CD4-positive, alpha-beta T cell (primary cell): ENCODE measurements at places on chromosomes 6 and 20. TPM values are rescaled to one million over a fixed set of nuclear protein-coding genes. Genes with fewer than 3 reads are reported as not detected.

GRCh38 chr20:44026647-44027342, 112.1 kb downstream of the TOX2 start:
- H3K27me3 ChIP-seq, result peaks cover 5% of the 10 kb centered on the region
- DNase-seq, result no peak
- peaks cover 24% of the 10 kb centered on the region for H3K4me1 ChIP-seq
- H3K27ac ChIP-seq, result no peak overlapping the region
- no peaks in the 10 kb centered on the region for H3K36me3 ChIP-seq

DNA sequence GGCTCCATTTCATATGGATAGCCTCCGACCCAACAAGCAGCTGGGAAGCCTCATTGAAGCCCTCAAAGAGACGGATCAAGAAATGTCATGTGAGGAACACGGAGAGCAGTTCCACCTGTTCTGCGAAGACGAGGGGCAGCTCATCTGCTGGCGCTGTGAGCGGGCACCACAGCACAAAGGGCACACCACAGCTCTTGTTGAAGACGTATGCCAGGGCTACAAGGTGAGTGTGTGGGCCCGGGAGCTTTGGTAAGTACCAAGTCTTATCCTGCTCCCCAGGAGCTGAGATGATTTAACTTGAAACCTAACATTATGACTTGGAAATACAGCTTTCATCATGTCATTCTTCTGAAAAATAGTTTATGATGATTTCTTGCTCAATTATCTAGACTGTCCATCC, 4.1 kb downstream of the TRIM38 start:
- no peak for DNase-seq
- H3K4me1 ChIP-seq, result peaks cover 53% of the 10 kb centered on the region
- peaks cover 71% of the 10 kb centered on the region for H3K36me3 ChIP-seq
- H3K4me3 ChIP-seq, result peak overlapping the region; percentile 4

- H3K27ac ChIP-seq, result no peak overlapping the region
- no peaks in the 10 kb centered on the region for H3K36me3 ChIP-seq
- no peaks in the 10 kb centered on the region for H3K4me1 ChIP-seq
- no peak for DNase-seq
- H3K27me3 ChIP-seq, result no peaks in the 10 kb centered on the region
- H3K4me3 ChIP-seq, result no peak overlapping the region
These were observed 35.4 kb downstream of the ELOVL4 start for GRCh38 chr6:79911992-79912391.

DNA sequence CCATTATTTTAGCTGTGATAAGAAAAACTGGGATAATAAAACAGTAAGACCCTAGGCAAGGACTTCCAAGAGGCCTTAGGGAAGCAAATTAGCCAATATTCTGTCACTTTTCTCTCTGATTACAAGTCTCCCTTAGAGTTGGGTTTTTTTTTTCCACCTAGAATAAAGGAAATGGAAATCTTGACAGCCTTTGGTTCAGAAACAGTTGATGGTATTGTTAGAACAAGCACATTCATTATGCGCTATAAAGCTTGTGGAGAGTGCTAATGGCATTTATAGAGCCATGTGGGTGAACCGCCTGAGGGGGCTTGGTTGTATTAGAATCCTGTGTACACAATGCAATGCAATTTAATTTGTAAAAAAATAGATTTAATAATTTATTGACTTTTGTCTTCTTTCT, 88.9 kb upstream of the OGFRL1 start:
- H3K36me3 ChIP-seq, result no peaks in the 10 kb centered on the region
- no peaks in the 10 kb centered on the region for H3K4me1 ChIP-seq
- H3K4me3 ChIP-seq, result no peak overlapping the region
- H3K27ac ChIP-seq, result no peak overlapping the region

DNA sequence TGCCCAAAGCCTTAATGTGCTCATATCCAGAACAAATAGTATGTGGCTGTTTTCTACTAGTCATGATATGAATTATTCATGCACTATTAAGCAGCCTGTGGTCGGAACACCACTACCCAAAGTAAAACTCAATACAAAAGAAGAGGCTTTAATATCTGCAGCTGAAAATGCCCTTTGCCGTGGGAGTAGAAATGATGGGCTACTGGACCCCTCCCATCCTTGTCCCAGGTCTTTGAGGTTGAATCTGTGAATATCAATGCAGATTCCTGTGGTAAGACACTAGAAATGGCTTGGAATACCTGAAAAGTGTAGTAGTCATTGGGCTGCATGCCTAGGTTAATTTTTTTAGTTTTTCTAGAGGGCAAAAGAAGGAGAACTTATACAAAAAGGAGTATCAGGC, 303.7 kb downstream of the TBC1D7 start:
- H3K4me1 ChIP-seq, result no peaks in the 10 kb centered on the region
- no peak overlapping the region for H3K4me3 ChIP-seq
- no peak for DNase-seq
- no peaks in the 10 kb centered on the region for H3K36me3 ChIP-seq
- no peak overlapping the region for H3K27ac ChIP-seq
- no peaks in the 10 kb centered on the region for H3K27me3 ChIP-seq

C6orf163 gene
- total RNA-seq, result 1.4 TPM

DNA sequence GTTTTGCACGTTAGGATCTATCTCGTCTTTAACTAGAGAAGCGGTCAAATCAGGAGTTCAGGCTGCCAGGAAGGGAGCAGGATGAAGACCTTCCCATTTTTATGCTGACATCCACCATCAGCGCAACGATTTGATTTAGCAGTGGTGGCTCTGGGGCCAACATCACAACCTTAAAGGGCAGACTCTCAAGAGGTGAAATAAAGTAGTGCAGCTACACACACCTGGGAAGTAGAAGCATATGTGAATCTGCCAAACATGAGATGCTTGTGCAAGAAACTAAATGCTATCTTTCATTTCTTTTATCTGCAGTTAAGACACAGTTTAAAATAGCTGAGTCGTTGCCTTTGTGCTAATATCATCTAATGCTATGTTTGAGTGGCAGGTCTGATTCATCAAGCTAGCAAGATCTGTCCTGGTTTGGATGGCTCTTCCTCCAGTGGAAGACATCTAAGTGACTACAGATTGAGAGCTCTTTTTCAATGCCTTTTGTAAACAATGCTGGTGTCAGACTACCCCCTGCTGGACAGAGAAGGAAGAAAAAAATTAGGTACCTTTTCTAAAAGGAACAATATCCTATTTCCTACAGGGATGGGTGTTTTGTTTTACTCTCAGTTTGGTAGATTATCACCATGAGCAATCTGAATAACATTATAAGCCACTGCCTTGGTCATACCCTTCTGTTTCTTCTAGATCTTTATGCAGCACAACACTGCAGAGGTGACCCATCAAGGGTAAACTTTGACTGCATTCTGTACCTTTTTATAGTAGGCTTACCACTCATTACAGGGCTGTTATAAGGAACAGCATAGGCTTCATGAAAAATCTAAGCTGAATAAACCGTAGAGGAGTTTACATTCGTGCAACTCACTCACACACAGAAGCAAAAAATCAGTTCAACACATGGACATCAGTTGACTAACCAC, 171.6 kb upstream of the FBXL4 start:
- peaks cover 4% of the 10 kb centered on the region for H3K27me3 ChIP-seq
- H3K36me3 ChIP-seq, result no peaks in the 10 kb centered on the region
- H3K27ac ChIP-seq, result no peak overlapping the region
